ENCODE measurements at places on chromosomes 12 and 14.

- no peak for DNase-seq
Measured at GRCh38 chr12:45655186-45655585, 74.3 kb upstream of the ARID2 start.

- DNase-seq, result peak; percentile 66
Measured at GRCh38 chr14:68947802-68948201, 31.3 kb downstream of the ACTN1 start.

DNA sequence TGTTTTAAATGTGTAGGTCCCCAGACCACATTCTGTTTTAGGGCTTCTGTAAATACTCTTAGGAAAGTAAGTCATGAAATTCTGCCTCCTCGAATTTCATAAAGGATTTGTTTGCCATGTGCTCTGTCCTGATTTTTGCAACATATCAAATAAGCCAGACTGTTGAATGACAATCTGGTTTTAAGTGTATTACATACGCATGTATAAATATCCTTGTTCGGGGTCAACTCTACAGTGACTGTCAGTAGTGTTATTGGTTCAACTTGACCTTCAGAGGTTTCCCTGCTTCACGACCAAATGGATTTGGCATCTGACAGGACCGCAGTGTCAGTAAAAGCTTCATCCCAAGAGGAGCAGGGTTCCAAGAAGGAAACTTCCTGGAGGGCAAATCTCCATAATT, 52.7 kb downstream of the PPM1A start:
- DNase-seq, result no peak

DNA sequence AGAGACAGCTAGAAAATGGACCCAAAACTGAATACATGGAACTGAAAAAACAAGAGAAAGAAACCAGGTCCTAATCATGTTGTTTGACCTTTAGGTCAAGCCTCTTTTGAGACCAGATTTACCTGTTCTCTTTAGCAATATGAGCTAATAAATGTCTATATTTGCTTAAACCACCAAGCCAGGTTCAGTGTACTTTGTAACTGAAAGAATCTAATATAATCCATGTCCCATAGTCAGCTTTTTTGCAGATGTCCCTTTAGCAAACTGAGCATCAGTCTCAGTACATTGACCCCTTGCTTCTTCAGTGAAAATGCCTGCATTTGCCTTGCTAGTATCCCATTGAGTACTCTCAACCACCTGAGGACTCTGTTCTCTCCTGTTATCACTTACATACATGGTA, 61.7 kb downstream of the PLCZ1 start:
- DNase-seq, result no peak

DNA sequence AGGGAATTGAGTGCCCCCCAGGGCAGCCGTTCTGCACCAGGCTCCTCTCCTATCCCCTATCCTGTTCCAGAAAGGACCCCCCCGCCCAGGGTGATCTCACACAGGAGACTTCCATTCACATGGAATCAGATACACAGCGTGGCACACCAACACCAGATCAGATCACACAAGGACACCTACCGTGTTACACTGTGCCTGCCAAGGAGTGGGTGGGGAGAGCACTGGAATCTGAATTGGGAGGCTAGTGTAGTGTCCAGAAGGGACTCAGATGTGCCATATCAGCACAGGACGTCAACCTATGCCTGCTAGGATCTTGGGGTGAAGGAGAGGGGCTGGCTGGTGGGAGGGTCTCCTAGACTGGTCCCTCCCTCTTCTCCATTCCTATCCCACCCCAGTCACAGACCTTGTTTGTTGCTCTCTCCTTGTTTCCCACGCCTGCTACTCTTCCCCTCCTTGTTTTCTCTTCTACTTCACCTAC, 2.3 kb downstream of the PTMS start:
- DNase-seq, result no peak

GRCh38 chr14:64387232-64387781, 846 bp upstream of the MTHFD1 start:
- peak; percentile 20 for DNase-seq

- no peak for DNase-seq
Measured at GRCh38 chr12:79648881-79649280, 41.9 kb downstream of the PAWR start.

DNA sequence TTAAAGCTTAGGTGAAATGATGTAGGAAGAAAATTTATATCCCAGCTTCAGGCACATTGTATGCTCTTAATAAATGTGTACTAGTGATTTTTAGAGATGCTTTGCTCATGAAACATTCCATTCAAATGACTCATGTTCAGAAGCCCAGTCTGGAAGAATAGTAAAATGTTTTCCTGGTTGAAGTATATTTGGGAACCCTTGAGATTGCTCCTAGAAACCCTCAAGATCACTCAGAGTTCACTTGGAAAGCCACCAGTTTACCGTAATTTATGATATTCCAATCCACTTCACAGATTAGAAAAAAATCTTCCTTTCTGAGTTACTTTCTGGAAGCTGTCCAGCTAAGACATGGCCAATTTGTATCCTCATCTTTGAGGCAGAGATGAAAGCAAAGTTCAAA, 186.4 kb downstream of the SYT10 start:
- DNase-seq, result no peak

- DNase-seq, result no peak
Measured at GRCh38 chr14:95477411-95478269, 38.8 kb downstream of the SYNE3 start.
